CD4-positive, alpha-beta memory T cell (primary cell): ENCODE measurements at places on chromosomes 6 and 20. TPM values are rescaled to one million over a fixed set of nuclear protein-coding genes. Genes with fewer than 3 reads are reported as not detected.

GRCh38 chr6:160258346-160259142, at the start of gene SLC22A2:
SLC22A2 (minus strand) TSS chr6:160258821; CDS start chr6:160258757, 64 bp downstream.
- no peak for DNase-seq

- DNase-seq, result peak; percentile 59
Observed at GRCh38 chr6:142819603-142820337, 125.2 kb downstream of the HIVEP2 start.

DNA sequence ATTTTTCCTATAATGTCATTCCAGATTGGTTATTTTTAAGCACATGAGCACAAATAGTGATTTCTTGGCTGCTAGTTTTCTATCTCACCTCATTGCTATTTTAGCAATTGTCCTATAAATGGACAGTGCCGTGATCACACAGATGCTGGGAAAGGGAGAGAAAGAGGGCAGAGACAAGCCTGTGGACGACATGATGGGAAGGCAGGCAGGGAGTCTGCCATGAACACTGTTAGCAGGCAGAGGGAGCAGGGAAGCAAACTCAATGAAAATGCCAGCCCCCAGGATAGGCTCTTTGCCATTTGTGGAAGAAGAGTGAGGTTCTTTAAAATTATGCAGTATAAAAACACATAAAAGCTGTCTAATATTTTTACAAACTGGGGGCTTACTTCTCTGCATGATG, 96.8 kb downstream of the ADTRP start:
- DNase-seq, result no peak

DNA sequence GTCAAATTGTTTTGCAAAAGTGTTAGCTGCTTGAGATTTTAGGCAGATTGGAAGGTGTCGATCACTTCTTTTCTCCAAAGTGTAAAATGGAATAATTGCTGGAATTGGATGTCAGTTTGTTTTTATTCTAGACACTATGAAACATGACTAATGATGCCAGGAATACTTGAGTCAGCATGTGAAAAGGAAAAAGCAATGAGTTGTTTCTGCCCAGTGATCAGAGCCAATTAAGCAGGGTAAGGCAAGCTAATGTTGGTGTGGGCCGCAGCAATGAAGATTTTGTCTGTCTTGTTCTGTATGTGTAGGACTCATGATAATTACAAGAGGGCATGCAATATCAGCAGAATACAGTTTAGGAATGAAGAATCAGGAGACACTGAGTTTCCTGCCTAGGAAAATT, 110.3 kb downstream of the CARMIL1 start:
- no peak for DNase-seq

DNA sequence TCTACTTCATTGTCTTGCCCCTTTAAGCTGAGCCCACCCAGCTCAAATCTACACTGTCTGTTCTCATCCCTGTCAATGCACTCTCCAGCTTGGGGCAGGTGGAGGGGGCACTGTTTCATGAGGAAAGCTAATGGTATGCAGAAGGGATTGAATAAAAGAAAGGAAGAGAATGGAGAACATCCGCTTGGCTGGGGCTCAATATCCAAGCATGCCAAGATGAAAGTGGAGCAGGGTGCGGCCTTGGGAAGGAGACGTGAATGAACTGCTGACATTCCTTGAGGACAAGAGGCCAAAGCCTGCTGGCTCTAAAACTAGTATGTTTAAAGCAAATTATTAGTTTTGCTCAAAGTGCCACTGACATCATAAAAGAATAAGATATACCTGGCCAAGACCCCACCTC, 24.2 kb downstream of the AKAP12 start:
- no peak for DNase-seq

DNA sequence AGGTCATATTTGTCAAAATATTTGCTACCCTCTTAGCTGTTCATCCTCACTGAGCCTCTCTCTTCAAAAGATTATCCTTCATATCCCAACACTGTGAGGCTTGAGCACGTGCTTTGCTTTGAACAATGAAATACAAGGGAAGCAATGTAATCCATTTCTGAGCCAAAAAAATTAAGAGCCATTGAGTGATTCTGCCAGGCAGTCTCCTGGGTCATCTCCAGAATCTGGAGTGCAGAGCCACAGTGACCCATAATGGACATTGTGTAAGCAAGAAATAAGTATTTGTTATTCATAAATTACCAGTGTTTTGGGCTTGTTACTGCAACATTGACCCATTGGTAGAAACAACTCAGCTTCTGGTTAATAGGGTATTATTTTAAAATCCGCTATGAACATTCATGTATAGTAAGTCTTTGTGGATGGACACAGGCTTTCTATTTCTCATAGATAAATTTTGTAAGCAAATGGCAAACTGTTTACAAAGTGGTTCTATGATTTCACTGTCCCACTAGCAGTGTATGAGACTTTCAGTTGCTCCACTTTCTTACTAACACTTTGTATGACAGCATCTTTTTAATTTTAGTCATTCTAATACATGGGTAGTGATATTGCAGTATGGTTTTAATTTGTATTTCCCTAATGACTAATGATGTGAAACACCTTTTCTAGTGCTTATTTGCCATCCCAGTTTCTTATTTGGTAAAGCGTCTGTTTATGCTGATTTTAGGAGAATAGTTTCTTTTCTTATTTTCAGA, 358.2 kb downstream of the PLCB1 start:
- no peak for DNase-seq

- DNase-seq, result no peak
Observed at GRCh38 chr6:3286641-3287171, 28.0 kb downstream of the PSMG4 start.

VTA1 gene
- polyA plus RNA-seq, result 54.2 TPM

HCRTR2 gene
- polyA plus RNA-seq, result not detected

ATXN1 gene
- 10.5 TPM for polyA plus RNA-seq

LHFPL5 gene
- polyA plus RNA-seq, result not detected

NEURL2 gene
- 0.75 TPM for polyA plus RNA-seq

NKX2-2 gene
- polyA plus RNA-seq, result not detected
